ENCODE measurements at places on chromosomes 13 and 19.

GRCh38 chr13:85261757-85262346 lies 537.4 kb downstream of the SLITRK6 start:
- peak; percentile 11 for DNase-seq

DNA sequence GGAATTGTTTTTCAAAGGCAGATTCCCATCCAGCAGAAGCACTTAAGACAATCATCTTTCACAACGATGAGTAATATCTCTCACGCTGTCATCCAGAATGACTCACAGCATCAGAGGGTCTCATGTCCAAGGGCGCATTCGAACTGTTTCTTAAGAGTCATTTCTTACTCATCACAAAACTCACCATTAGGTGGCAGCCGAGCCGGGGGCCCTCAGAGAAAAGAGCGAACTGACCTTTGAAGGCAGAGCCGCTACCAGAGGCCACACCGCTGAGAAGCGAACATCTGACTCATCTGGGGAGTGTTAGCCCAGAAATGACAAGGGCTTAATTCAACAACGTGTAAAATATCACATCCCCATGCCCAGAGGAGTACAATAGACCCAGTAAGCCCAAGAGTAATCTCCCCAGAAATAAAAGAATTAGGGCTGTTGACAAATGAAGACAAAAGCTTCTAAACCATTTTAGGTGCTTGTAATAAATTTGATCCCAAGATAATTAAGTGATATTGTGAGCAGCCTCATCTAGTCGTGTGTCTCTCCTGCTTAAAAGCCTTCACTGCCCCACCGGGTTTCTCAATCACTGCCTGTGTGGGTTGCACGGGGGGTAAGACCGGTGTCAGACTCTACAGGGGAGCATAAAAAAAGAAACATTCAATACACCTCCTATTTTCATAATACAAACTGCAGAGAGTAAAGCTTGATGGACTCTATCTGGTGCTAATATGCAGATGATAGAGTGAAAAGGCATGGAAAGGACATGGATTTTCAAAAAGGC lies 96.2 kb downstream of the CYSLTR2 start:
- peak; percentile 86 for DNase-seq

DNA sequence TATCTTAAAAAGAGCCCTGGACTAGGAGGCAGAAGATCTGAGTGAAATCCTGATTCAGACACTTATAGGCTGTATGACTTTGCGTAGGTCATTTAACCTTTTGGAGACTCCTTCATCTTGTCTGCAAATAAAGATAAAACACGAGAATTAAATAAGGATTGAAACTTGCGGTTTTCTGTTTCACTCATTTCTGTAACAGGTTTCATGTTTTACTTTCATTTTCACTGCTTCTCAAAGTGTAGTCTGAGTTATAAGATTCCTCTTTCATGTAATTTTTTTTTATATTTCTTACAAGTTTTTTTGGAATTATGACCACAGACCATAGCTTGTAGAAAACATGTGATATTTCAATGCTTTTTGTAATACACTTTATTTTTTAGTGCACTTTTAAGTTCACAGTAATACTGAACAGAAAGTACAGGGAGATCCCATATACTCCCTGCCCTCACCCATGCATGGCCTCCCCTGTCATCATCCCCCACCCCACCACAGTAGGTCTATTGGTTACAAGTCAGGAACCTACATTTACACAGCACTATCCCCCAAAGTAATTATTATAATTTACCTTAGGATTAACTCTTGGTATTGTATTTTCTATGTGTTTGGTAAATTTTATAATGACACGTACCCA lies 174.6 kb downstream of the ITGBL1 start:
- no peak for DNase-seq

DNA sequence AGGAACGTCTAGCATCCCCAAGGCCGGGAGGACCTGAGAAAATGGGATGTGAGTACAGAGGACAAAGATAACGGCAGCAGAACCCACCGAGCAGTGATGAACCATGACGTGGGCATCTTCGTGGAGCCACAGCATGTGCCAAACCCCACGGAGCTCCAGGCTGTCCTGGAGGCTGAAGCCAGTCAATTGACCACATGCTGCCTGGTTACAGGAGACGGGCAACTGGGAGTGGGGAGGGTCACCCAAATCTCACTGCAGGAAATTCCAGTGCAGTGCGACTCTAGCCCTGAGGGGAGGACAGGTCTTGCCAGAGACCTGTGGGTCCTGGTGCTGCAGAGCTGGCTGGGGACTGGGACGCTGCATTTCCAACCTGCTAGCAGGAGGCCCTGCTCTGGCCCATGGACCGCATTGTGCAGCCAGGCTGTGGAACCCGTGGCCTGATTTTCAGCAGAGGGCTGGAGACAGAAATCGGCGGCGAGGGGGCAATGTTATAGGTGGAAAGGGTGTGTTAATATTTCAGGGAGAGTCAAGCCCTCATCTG lies 3.2 kb upstream of the GRTP1 start:
- DNase-seq, result no peak

DNA sequence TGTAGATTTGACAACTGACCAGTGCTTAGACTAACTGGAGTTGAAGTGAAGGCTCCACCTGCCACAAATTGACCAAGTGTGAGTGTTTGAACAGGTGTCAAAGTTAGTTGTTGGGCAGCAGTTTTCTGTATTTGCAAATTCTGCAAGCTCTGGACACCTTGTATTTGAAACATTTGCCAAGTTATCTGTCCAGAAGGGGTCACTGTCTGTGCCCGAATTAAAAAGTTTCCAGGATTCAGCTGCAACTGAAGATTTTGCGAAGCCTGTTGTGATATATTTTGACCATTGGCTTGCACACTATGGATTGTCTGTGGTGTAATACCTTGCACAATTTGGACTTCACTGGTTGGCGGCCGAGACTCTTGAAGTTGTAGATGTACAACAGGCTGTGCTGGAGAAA lies 1690.7 kb downstream of the SLITRK5 start:
- no peak for DNase-seq
